Eye (tissue), 1 donor: ENCODE measurements at places on chromosomes 5 and 9.

GRCh38 chr5:54904425-54904824 lies 81.0 kb downstream of the ESM1 start:
- no peak for DNase-seq

- DNase-seq: no peak
Measured at GRCh38 chr5:9617739-9618504, 12.2 kb downstream of the TAS2R1 start.

DNA sequence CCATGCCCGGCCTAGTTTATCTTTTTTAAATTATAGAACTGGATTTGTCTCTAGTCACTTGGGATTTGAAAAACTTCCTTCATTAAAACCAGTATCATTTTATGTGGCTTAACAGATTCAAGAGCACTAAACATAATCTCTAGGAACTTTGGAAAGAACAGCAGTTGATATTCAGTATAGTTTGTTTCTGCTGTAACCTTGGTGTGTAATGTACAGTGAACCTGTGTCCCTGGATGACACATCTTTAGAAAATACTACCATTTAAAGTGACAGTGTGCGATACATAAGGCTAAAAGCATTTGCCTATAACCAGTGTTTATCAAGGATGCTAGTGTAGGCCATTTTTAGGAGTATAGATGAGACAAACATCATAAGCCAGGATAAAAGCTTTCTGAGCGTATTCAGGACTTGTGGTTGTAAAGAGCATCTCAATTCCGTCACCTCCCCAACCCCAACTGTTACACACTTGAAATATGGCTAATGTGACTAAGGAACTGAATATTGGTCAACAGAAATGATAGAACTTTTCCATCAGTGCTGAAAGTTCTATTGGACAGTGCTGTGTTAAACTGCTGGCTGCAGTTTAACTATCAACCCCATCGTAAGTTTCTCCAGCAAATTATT lies 4.4 kb downstream of the SNX18 start:
- no peak for DNase-seq

DNA sequence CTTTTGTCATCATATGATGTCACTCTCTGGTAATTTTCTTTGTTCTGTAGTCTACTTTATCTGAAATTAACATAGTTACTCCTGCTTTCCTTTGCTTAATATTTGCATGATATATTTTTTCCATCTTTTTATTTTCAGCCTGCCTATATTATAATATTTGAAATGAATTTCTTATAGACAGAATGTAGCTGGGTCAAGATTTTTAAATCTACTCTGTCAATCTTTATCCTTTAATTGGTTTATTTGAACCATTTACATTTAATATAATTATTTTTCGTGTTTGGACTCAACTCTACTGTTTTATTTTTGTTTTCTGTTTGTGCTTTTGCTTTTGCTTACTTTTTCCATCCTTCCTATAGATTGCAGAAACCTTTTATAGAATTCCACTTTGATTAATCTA lies 118.0 kb downstream of the FOXD1 start:
- DNase-seq: no peak

GRCh38 chr5:56812110-56812509 lies 3.2 kb upstream of the MAP3K1 start:
- no peak for DNase-seq

DNA sequence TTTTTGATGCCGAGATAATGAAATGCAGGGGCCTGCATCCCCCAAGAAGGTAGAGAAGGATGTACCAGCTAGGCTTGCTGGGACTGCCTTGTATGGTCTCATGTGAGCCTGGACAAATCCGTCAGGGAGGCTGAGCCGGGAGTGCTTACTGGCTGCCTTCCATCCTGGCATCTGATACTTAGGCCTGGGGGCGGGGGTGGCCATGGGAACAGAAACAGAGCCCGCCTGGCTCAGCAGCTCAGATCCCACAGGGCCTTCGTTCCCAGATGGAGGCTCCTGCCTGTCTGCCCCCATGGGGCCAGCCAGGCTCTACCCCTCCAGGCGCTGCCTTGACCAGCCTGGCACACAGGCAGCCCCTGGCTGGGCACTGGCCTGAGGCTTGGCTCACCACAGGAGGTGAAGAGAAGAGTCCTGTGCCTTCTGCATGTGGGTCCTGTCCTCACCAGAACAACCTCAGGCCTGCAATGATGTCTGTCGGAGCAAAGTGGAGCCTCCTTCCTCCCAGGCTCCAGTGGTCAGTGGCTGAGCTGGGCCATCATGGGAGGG lies 10.5 kb upstream of the SPATA31E1 start:
- DNase-seq: peak; percentile 46

- DNase-seq: no peak
Measured at GRCh38 chr5:159337016-159337955, 7.0 kb upstream of the IL12B start.

GRCh38 chr5:151470439-151470838 lies 23.0 kb downstream of the SLC36A1 start:
- no peak for DNase-seq

- no peak for DNase-seq
Measured at GRCh38 chr5:132253008-132253441, 4.5 kb upstream of the PDLIM4 start.

GRCh38 chr5:93422652-93423280 lies 158.3 kb downstream of the NR2F1-AS1 start:
- DNase-seq: peak; percentile 64

GRCh38 chr9:99399474-99399873 lies 177.4 kb downstream of the SEC61B start:
- no peak for DNase-seq

GRCh38 chr9:13220837-13221236 lies 58.7 kb downstream of the MPDZ start:
- no peak for DNase-seq
